ENCODE measurements at places on chromosomes 2 and 18. TPM values are rescaled to one million over a fixed set of nuclear protein-coding genes. Genes with fewer than 3 reads are reported as not detected.

The DLX2 gene
- not detected for total RNA-seq

The SRSF7 gene
- 71.1 TPM for total RNA-seq

The CYP27A1 gene
- total RNA-seq: 206 TPM

The MPV17 gene
- total RNA-seq: 88.7 TPM

The NR4A2 gene
- total RNA-seq: 7.2 TPM
